ENCODE measurements at places on chromosomes 11 and 22.

- no peak for DNase-seq
Observed at GRCh38 chr11:92625894-92626293, 343.6 kb upstream of the MTNR1B start.

DNA sequence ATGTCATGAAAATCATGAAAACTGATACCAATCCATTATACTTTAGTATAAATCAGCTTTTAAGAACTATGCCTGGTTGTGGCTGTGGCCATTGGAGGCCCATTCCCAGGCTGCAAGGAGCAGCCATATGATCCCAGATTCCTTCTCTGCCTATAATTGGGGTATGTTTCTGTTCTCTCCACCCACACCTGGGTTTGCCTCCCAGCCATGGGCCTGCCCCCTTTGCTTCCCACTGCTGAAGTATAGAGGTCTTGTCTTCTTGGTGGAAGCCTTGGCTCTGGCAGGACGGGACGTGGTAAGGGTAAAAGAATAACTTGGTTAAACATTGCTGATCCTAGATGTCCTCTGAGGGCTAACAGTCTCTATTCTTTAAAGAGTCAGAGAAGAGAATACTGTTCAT, 2.4 kb downstream of the MICAL2 start:
- no peak for DNase-seq

DNA sequence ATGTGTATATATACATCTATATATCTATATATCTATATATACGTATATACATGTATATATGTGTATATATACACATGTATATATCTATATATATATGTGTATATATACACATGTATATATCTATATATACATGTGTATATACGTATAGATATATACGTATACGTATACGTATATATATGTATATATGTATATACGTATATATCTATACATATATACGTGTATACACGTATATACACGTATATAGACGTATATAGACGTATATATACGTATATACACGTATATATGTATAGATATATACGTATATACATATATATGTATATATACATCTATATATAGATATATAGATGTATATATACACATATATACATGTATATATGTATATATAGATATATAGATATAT, 25.1 kb upstream of the CAPRIN1 start:
- DNase-seq, result no peak

DNA sequence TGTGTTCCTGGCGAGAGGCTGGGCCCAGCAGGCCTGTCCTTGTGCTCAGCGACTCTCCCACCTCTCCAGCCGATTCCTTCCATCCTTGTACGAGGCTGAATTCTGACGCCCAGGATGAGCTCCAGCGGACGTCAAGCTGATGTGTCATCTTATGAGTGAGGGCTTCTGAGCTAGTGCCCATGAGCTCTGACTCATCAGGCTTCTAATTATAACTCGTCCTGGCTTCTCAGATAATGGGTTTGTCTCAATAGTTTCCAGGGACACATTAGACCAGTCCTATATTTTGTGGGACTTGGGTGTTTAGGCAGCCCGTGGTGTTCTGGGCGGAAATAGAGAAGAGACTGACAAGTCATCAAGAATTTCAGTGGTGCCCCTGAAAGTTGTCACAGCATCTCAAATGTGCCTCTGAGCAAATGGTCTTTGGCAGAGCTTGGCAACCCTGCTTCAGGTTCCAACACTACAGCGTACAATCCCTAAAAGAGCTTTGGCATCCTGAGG, 108.2 kb upstream of the CD44 start:
- DNase-seq, result no peak

DNA sequence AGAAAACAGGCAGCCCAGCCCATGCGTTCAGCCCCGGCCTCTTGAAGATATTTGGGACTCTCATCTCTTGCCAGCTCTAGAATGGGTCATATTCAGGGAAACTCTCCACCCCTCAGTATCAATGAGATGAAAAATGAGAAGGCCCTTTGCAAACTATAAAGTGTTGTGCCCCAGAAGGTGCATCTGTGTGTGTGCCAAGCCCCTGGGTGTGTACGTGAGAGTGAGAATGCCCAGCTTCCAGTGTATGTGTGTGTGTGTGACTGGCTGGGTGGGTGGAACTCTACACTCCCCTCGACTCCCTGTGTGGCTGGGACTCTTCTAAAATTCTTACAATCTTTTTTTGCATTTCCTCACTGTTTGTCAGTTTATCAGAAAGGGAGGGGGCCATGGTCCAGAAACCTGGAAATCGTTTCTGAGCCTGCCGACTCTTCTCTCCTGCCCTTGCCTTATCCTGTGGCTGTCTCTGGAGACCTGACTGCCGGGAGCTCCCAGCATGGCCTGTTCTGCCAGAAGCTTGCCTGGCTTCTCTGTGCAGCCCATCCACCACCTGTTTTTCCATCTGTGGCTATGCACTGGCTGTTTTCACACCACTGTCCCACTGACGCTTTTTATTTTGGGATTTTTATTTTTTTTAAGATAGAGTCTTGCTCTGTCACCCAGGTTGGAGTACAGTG, 1.2 kb downstream of the P2RY6 start:
- no peak for DNase-seq

DNA sequence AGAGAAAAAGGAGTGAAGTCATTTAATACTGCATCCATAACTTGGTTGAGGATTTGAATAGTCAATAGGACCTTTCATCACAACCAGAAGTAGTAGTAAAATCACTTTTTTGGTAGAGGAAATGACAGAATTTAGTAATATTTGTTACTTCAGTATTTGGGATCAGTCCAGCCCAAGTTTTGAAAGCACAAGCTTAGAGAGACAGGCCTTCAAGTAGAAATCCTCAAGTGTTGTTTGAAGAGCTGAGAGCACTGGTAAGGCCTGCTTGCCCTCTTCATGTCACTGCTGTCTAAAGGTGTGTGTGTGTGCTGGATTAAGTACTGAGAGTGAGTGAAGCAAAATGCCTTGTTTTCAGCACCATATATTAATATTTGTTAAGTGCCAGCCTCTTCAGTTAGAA, 137.3 kb downstream of the WNT11 start:
- no peak for DNase-seq

- no peak for DNase-seq
Observed at GRCh38 chr11:28547321-28547741, 439.1 kb downstream of the METTL15 start.

DNA sequence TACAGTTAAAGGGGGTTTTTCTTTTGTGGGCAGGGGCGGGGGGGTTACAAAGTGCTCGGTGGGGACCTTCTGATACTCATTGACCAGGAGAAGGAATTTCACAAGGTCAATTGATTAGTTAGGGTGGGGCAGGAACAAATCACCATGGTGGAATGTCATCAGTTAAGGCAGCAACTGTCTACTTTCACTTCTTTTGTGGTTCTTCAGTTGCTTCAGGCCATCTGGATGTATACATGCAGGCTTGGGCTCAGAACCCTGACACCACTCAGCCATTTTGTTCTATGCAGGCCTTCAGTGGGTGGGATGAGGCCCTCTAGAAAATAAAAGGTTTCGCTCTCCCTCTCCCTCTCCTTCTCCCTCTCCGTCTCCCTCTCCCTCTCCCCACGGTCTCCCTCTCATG, 29.6 kb downstream of the TSPAN32 start:
- DNase-seq, result no peak

DNA sequence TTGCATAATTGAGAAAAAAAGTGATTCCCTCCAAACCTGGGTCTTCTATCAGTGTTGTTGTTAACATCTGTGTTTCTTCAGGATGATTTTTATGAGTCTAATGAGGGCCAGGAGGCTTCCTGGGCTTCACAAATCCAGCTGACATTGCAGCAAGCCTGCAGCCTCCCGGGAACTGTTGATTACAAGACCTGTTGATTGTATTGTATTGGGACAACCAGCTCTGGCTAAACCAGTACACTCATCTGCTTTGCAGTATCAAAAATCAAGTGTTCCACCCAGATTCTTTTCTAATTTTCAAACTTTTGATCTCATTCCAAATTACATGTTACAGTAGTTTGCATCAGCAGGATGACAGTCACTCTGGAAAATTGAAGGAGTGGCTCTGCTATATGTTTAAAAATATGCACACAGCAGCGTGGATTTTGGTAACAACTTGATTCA, 16.1 kb upstream of the PRSS23 start:
- no peak for DNase-seq

DNA sequence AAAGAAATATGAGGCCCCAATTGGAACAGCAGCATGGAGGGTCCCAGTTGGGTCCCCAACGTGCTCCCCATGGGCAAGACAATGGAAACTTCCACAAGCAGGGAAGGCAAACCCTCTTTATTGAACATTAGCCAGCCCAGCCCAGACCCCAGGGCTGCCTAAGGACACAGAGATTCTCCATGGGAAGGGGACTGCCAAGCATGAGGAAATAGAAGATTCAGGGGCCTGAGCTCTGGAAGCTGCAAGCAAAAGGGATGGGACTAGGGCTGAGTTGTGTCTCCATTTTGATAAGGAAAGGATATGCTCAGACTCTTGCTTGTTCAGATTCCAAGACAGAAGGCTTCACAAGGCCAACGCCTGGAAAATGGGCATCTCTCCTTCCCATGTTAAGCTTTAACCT, 23.3 kb downstream of the TMEM218 start:
- DNase-seq, result no peak

- peak; percentile 17 for DNase-seq
Observed at GRCh38 chr22:40477683-40478337, 107.4 kb downstream of the SGSM3 start.

Measured in GF-D8 (cell line).